H4 (cell line): ENCODE measurements at places on chromosomes 12 and 14. TPM values are rescaled to one million over a fixed set of nuclear protein-coding genes. Genes with fewer than 3 reads are reported as not detected.

- DNase-seq = no peak
Measured at GRCh38 chr14:32627545-32628298, 298.6 kb downstream of the AKAP6 start.

KERA gene
- not detected in 2 replicates for total RNA-seq

DNA sequence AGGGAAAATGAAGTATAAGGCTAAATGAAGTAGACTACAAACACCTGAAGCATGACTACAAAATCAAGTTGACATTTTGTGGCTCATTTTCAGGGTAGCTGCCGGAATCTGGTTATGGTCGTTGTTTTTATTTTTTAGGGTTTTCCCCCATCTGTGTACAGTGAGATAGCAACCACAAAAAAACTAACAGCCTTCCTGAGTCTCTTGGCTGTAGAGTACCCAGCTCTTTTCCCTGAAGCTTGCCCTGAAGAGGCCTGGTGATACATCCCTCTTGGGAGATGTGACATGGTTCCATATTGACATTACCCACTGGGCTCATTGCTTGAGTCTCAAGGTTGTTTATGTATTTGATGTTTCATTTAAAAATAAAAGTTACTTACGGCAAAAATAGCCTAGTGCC, 424.0 kb downstream of the ZFP36L1 start:
- no peak for DNase-seq

NYNRIN gene
- 0.14 and 0.21 TPM in 2 replicates for total RNA-seq

- DNase-seq = no peak
Measured at GRCh38 chr14:50578433-50578832, 18.5 kb downstream of the ATL1 start.

DNA sequence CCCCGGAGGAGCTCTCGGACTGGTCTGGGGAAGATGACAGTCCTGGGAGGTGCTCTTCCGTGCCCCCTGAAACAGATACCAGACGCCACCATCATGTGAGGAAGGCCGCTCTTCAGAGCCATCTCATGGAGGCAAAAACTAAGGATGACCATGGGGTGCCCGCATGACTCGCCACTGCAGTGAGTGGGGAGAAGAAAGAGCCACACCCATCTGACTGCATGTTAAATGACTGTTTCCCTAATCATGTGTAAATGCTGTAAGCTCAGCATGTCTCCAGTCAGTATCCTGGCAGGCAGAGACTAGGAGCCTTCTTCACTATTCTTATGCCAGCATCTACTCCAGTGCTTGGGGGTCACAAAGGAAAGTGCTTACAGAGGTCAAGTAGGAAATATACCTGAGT, 4.0 kb downstream of the STON2 start:
- DNase-seq = no peak
